ENCODE measurements at places on chromosomes 2 and 18.

DNA sequence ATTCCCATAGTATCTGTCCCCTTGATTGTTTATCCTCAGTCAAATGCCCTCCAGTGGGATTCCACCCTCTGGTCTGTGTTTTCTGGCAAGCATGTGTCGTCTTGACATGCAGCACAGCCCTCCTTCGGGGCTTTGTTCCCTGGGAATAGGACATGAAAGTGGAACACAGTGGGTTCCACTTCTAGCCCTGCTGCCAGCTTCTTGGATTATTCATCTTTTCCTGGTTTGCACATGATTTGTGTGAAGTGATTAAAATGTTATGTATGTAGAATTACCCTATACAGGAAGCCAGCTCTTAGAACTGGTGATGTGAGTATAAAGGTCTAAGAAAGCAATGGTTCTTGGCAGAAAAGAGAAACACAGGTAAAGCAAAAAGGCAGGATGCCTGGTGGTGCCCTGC lies 142.3 kb downstream of the TANC1 start:
- DNase-seq = no peak

DNA sequence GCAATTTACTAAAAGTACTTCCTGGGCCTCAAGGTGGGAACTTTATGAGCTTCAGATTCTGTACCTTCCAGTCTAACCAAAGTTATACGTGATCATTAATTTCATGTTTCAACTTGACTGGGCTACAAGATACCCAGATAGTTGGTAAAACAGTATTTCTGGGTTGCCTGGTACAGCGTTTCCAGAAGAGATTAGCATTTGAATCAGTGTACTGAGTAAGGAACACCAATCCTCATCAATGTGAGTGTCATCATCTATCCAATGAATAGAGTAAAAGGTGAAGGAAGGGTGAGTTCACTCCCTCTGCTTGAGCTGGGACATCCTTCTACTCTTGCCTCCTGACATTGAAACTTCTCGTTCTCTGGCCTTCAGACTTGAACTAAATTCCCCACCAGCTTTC lies 274.5 kb upstream of the ID2 start:
- no peak for DNase-seq

DNA sequence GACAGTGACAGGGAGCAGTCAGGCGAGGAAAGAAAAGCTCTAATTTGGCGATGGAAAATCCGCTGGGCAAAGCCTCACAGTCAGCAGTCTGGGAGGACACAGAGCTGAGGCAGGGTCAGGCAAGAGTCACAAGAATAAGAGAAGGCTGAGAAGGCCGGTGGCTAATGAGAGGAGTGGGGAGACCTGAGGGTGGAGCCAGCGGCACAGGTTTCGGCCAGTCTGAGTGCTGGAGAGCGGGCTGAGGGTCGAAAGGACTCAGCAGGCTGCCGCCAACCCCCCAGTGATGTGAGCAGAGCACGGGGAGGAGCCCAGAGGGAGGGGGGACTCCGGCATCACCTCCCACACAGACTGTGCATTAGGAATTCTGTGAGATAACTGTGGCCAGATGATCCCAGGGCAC lies 500.6 kb upstream of the MYT1L start:
- DNase-seq = no peak

DNA sequence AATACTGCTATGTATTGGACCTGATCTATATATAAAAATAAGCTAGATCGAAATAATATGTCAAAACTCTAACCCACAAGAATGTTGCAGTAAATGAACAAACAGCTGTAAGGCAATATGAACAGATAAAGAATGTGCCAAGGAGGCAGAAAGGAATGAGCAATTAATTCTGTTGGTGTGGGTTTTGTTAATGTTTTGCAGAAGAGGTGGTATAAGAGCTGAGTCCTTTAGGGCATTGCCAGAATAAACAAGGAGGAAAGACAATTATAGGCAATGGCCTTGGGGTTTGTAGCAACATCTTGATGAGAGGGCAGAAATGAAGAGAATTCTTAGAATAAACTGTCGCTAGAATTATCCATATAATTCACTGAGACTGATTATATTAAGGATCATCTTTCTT lies 240.9 kb upstream of the GULP1 start:
- no peak for DNase-seq

GRCh38 chr2:207416111-207416510 lies 113.7 kb upstream of the CREB1 start:
- no peak for DNase-seq

DNA sequence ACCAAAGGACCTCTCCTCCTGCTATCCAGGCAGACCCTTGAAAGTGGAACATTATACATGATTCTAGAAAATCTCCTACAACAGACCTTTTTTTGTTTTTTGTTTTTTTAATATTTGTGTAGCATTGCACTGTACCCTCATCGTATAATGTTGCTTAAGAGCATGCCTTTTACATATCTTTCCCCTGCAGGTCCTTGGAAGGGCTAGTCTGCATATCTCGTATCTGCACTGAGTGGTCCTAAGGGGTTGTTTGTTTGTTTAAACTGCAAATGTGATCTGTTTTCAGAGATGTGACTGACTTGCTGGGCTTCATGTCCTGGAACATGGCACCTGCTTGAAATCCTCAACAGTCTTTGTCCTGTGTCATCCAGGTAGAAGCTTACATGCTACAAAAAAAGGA lies 204.1 kb downstream of the FAM210A start:
- no peak for DNase-seq

GRCh38 chr2:179562330-179562885 lies 297.8 kb upstream of the SESTD1 start:
- DNase-seq = no peak

DNA sequence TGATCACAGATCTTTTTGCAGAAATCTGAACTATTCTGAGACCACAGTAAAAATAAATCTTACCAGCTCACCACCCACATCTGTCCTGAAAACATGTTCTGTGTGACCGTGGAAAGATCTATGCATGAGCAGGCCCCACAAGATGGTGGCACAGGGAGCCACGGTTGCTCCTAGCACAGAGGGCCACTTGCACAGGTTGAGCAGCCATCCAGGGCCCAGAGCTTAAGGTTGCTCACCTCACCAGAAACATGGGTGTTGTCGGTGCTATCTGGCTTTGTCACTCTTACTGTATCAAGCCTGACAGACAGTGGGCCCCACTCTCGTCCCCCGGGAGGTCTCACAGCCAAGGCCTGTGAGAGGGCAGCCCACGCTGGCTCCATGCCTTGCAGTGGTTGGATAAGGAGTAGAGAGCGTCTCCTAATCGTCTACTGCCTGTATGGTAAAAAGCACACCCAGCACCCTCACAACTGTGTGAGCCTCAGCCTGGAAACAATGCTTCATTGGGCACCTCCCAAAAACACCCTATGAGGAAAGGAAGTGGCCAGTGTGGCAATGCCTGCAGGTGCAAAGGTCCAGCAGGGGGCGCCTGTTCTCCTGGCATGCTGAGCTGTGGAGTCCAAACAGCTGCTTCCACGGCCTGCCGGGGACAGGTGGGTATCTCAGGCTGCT lies 19.6 kb downstream of the TUBB6 start:
- peak; percentile 74 for DNase-seq

- DNase-seq = no peak
Observed at GRCh38 chr2:51387235-51387634, 355.3 kb upstream of the NRXN1 start.

DNA sequence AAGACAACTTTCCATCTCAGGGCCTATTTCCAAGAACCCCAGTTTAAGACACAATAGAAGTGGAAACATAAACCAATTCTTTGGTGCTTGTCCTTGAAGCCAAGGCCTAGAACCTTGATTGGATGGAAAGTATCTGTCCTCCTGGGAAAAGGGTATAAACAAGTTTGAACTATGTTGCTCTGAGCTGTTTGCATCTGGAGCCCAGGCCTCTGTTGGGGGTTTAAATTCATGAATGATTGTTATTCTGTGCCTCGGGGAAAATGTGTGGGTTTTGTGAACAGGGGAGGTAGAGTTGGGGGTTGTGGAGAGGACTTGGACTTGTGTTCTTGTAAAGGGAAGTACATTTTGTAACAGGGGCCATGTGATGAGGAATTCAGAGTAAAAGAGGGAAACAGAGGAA lies 406.1 kb downstream of the SLC4A3 start:
- no peak for DNase-seq

- no peak for DNase-seq
Observed at GRCh38 chr2:75729861-75730260, 19.1 kb upstream of the GCFC2 start.

DNA sequence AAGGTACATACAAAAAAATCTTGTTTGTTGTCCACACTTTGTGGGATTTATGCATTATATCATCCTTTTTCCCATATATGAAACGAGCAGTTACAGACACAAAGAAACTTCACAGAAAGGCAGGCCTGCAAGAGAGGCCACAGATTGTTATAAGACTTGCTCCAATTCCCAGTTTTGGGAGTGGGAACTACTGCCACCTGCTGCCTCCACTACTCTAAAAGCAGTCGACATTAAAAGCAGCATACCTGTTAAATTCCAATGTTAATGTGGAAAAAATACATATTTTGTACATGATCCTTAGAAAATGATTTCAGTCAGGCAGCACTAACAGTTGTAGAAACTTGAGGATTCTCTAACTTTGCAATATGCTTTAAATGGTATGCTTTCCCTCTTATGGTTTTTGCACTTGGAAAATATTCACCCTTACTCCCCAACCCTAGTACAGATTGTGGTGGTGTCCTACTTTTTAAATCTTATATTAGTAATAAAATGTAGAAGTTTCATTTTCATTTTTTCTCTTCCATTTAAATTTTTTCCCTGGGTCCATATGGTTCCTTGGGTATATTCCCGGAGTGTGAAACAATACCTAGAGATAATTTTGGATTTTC lies 37.9 kb downstream of the SLC38A11 start:
- no peak for DNase-seq

DNA sequence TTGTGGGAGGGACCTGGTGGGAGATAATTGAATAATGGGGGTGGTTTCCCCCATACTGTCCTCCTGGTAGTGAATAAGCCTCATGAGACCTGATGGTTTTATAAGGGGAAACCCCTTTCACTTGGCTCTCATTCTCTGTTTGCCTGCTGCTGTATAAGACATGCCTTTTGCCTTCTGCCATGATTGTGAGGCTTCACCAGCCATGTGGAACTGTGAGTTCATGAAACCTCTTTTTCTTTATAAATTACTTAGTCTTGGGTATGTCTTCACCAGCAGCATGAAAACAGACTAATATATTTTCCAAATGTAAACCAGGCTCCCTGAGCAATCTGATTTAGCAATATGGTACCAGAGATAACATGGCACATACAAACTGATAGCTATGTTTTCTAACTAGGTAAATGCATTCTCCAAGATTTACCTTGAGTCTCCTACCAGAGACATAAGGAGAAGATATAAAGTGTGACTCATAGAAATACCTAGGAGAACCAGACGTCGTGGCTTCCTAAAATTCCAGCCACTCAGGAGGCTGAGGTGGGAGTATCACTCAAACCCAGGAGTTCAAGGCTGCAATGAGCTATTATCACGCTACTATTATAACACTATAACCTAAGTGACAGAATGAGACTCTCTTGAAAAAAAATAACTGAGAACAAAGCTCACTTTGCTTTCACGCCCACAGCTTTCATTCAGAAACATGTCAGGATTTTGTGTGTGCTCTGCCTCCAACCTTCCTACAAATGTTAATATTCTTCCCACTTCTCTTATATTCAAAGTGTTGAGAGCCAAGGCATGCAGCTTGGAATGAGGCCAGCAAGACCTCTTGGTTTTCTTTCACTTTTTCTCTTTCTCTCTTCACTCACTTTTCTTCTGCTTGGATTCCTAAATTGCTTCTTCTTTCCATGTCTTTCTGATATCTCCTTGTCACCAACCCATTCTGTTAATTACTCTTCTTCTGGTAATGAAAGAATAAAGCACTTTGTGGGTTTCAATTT lies 263.9 kb upstream of the UBE2E3 start:
- no peak for DNase-seq

DNA sequence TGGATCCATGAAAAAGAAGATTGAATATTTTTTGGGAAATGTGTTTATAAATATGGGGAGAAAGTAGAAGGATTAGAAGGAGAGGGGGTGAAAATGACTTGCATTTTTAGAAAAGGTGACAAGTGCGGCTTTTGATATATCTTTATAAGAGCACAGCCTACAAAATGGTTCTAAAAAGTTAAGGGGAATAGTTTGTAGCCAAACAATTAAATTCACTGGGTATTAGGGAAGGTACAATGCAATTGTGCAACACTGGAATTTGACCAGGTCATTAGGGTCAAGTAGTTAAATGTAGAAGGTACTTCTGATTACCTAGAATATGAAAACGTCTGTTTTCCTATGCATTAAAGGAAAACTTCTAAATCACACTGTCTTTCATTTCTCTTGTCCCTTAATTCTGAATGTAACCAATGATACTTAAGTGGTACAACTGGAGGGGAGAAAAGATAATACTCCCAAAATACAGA lies 44.5 kb upstream of the SERTAD2 start:
- DNase-seq = no peak

DNA sequence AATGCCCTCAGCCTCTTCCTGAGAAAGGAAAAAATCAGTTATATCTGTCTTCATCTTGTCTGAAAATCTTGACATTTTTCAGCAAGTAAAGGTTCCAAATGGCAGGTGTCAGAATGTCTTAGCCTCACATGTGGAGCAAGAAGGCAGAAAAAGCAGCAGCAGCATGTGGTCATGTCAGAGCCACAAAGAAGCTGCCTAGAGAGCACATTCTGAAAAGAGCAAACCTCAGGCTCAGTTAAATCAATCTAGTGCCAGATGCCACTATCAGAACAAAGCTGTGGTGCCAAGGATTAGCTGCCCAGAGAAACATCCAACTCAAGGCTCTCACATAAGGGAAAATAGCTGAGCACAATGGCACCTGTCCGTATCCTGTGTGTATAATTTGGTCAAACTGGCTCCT lies 105.9 kb downstream of the SRBD1 start:
- no peak for DNase-seq

DNA sequence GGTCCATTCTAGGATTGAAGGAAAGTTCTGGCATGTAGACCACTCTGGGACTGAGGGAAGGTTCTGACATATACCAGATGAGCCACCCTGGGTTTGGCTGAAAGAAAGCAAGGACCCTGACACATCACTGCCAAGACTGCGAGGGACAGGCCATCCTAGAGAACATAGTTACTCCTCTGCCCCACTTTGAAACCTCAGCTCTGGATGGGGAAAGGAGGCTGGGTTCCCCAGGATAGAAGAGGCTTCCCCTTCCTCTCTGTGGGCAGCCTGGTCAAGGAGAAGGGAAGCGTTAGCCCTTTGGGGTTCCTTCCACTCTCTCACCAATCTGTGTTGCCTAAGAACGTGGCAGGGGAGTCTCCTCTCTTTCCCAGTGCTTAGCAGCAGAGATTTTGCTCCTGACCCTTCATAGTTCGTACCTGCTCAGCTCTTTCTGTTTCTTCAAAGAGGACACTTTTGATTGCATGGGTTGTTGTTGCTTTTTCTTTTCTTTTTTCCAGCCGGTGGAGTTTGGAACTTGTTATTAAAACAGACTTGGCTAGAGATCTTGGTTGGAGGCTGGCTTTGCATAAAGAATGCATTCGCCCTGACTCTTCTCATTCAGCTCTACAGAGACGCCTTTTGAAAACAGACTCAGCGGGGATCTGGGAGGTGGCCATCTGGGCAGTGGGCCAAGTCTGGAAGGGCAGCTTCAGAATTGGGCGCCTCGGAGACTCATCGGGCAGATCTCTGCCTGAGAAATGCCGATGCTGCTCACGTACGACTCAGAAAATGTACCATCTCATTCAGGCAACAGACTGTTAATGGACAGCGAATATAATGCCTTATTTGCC lies 166.1 kb downstream of the CLIP4 start:
- no peak for DNase-seq

All from inflammatory macrophage treated with lipopolysaccharide for 4 hours (primary cell).